Thoracic aorta (tissue), 2 donors: ENCODE measurements at places on chromosomes 13 and 19.

GRCh38 chr13:48410199-48410598 is 2.7 kb downstream of the LPAR6 start:
- no peak for DNase-seq

- no peak for DNase-seq
Measured at GRCh38 chr19:13946414-13946813, 5.9 kb upstream of the DCAF15 start.

DNA sequence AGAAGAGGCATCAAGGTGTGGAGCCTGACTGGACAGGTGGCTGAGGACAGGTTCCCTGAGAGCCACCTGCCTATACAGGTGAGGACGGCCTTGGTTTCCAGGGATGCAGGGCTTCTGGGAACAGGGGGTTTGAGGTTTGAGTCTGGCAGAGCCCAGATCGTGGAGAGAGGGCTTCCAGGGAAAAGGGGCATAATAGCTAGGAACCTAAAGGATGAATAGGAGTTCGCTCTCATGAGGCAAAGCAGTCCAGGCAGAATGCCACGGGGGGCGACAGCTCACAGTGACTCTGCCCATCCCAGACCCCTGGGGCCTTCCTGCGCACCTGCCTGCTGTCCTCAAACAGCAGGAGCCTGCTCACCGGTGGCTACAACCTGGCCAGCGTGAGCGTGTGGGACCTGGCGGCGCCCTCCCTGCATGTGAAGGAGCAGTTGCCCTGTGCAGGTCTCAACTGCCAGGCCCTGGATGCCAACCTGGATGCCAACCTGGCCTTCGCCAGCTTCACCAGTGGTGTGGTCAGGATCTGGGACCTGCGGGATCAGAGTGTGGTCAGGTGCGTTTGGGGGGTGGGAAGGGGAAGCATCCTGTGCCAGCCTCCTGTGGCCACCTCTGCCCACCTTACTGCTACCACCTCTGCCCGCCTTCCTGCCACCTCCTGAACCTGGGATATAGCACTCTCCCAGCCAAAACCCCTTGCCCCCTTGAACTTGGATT is 12.0 kb downstream of the TLE6 start:
- no peak for DNase-seq

DNA sequence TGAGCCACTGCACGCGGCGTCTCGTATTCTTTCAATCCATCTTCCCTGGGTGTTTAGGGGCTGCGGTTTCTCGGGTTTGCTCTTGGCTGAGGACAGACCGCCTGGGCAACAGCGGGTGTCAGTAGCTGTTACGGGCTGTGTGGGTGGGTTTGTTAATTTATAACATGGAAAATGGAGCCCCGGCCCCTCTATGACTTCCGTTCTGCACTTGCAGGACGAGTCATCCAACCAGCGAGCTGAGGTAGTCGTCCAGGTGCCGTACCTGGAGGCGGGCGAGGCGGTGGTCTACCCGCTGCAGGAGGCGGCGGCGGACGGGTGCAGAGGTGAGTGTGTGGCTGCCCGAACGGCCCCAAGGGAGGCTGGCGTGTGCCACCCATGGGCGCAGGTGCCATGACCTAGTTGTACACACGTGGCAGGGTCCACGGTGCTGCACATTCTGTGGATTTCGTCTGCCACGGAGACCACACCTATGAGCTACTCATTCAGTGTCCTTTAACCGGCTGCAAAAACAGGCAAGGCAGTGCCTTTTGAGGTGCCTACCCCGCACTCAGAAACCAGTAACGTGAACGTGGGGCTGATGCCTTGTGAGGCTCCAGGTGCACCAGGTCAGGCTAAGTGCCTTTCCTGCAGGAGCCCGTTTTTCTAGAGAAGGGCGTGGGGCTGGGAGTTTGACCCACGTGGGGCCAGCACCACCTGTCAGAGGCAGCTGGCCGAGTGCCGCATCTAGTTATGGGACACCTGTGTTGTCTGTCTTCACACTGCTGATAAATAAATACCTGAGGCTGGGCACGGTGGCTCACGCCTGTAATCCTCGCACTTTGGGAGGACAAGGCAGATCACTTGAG is 10.9 kb downstream of the POLR2E start:
- DNase-seq: no peak

- DNase-seq: no peak
Measured at GRCh38 chr13:28056970-28057712, 43.2 kb downstream of the FLT3 start.

DNA sequence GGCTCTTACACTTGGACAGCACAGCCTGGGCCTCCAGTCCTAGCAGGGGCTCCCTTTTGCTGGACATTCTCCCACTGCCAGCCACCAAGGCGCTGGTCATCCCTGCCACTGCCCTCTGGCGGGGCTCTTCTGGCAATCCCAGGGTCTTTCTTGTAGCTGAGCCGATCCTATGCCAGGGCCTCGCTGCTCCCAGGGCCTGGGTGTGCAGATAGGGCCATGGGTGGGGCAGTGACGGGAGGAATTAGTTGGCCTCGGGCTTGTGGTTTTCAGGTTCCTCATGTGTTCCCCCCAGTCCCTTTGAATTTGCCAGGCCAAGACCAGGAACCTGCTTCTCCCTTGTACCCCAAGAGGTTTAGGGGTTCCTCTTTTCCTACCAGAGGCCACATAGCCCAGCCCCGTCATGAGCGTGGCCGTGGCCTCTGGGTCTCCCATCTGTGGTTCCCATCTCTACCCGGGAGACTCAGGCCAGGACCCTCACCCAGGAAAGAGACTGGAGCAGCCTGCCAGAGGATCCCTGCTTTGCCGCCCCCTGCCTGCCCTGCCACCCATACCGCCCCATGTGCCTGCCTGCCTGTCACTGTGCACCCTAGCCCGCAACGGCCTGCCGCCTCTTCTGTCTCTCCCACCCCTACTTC is 26.2 kb downstream of the TMED1 start:
- no peak for DNase-seq

DNA sequence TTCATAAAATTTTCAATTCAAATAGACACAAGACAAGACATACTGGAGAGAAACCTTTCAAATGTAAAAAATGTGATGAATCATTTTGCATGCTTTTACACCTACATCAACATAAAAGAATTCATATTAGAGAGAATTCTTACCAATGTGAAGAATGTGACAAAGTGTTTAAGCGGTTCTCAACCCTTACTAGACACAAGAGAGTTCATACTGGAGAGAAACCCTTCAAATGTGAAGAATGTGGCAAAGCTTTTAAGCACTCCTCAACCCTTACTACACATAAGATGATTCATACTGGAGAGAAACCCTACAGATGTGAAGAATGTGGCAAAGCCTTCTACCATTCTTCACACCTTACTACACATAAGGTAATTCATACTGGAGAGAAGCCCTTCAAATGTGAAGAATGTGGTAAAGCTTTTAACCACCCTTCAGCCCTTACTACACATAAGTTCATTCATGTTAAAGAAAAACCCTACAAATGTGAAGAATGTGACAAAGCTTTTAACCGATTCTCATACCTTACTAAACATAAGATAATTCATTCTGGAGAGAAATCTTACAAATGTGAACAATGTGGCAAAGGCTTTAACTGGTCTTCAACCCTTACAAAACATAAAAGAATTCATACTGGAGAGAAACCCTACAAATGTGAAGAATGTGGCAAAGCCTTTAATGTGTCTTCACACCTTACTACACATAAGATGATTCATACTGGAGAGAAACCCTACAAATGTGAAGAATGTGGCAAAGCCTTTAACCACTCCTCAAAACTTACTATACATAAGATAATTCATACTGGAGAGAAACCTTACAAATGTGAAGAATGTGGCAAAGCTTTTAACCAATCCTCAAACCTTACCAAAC is 24.6 kb upstream of the ZNF431 start:
- no peak for DNase-seq

- no peak for DNase-seq
Measured at GRCh38 chr19:4337906-4338440, 654 bp downstream of the STAP2 start.

DNA sequence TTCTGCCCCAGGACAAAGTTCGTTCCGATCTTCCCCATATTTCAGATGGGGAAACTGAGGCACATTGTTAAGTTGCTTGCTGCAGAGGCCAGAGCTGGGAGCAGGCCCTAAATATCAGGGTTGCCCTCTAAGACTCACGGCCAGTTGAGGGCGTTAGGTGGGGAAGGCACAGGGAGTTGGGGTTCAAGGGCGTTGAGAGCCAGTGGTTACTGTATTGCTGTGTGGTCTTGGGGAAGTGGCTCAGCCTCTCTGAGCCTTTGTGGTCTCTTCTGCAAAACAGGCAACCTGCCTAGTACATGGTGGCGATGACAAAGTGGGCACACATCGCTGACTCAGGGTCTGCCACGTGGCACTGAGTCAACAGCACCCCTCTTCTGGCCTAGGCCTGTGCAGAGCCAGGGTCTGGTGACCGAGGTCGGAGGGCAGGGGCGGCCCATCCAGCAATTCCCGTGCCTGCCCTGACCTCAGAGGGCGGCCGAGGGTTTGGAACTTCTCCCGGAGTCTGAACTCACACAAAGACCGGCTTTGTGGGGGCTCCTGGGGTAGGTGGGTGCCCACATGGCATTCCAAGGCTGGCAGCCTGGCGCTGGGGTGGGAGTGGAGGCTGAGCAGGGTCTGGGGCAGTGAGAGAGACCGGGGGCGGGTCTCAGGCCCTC is 10.2 kb downstream of the TNFAIP8L1 start:
- DNase-seq: no peak

DNA sequence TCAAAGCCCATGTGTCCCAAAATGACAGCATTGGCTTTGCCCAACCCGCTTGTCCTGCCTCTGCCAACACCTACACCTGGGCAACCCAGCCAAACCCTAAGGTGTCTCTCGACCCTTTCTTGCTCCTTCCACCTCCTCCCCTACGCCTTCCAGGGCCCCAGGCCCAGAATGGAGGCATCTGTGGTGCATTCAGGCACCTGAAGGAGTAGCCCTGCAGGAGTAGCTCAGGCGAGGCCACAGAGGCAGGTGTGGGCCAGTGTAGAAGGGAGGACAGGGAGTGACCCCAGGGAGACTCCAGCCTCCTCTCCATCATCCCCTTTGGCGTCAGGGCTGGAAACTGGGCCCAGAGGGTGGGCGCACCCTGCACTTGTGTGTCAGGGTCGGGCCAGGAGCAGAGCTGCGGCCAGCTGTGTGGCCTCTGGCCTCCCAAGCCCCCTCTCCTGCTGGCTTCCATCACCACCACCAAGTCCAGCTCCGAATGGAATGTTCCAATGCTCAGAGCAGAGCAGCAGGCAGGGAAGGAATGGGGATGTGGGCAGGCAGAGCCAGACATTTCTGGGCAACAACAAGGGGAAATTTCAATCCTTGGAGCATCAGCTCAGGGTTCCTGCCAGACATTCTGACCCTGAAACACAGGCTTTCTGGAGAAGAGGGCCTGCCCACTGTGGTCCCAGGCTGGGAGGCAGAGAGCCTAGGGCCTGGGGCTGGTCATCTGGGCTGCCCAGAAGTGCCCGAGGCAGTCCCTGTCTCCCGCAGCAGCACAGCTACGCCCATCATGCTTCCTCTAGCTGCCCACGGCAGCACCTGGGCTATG is 16.4 kb downstream of the PLEKHF1 start:
- no peak for DNase-seq

DNA sequence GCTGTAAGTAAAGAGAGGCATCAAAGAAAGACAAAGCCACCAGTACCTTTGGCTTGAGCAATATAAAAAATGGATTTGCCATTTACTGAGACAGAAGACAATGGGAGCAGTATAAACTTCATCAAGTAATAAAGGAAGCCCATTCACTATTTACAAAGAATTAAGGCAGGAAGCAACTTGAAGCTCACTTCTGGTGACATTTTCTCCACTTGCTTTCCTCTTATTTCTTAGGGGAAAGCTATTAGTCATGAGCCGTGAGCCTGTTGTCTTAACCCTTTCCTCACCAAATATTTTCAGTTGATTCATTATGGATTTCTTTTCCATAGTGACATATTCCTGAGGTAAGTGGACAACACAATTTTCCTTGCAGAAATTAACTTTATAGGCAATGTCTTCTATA is 156.8 kb downstream of the DNAJC3 start:
- DNase-seq: no peak

DNA sequence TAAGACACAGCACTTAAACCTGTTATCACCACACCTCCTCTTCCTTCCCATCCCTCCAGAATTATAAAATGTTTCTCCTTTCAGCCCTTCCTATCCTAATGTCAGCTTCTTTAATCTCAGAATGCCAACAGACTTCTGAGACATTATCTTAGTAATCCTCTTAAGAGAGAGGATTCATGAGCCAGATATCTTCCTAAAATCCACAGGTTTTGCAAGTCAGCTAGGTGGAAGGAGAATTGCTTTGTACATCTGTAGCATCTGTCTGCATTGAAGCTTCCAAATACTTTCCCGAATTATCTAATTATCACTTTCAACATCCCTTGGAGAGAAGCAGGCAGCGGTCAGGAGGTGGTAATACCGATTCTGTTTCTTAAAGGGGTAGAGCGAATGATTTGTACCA is 179.1 kb downstream of the DCT start:
- no peak for DNase-seq

- DNase-seq: no peak
Measured at GRCh38 chr19:34345947-34346351, 19.0 kb upstream of the GPI start.

DNA sequence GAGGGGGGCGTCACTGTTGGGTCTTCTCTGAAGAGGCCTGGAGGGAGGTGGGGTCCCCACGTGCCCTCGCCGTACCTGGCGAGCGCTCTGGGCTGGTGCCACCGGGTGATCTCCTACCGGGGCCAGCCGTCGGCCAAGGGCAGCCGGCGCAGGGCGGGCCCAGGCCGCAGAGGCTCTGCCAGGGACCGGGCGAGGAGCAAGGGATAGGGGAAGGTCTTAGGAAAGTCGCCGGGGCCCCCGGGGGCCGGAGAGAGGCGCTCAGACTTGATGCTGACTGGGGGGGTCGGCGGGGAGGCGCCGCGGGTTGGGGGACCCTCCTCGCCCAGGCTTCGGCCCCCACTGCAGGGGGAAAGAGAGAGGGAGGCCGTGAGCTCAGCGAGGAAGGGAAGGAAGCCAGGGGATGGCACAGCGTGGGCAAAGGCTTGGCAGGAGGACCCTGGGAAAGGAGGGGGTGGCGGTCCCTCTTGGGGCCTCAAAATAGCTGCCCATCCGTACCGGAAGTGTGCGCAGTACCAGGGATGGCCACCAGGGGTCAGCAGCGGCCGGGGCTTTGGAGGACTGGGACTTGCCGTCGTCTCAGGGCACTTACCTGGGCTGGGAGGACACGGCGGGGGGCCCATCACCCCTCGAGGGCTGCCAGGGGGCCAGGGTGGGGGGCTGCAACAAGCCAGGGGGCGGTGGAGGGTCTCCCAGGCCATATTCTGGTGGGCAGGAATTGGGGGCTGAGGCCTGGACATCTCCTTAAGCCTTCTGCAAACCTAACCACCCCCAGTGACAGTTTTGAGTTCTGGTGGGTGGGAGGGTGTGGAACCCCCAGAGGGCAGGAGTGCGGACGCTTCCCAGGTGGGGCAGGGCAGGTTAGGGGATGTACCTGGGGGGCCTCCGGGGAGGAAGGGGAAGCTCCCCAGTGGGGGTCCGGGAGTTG is 7.7 kb upstream of the TMEM161A start:
- DNase-seq: no peak

GRCh38 chr19:44757735-44758505 is 9.4 kb downstream of the BCL3 start:
- no peak for DNase-seq

- no peak for DNase-seq
Measured at GRCh38 chr13:99205621-99206220, 5.1 kb downstream of the UBAC2 start.

GRCh38 chr19:10339977-10340376 is 553 bp upstream of the ICAM3 start:
- no peak for DNase-seq
